ENCODE measurements at places on chromosomes 16 and 17.

- DNase-seq, result no peak
Measured at GRCh38 chr16:86126891-86127290, 227.9 kb downstream of the IRF8 start.

- DNase-seq, result no peak
Measured at GRCh38 chr17:29972277-29972676, 30.8 kb downstream of the EFCAB5 start.

- no peak for DNase-seq
Measured at GRCh38 chr16:21116148-21116693, 34.4 kb downstream of the DNAH3 start.

DNA sequence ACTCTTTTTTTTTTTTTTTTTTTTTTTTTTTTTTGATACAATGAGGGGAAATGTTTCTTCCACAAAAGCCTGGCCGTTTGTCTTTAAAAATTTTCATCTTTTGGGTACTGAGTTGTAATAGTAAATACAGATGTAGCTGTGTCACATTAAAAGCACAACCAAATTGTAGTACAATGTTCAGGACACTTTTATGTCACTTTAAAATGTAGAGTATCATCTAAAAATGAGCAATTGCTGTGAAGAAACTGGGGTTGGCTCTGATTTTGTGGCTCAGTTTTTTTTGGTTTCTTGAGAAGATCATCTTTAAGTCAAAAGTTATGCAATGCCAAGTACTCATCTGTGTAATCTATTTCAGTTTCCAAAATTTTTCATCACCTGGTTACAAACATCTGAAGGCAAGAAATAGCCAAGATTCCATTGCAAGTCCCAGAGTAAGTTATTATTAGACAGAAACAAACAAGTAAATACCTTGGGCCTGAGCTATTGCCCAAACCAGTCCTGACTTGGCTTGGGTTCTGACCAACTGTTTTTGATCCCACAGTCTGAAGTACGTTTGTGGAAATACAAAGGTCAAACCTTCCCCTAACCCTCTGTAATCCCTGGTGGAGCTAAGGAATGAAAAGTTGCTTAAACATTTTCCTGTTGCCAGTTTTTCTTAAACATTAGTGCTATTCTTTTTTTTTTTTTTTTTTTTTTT is 717.2 kb downstream of the WWOX start:
- DNase-seq, result peak; percentile 11

DNA sequence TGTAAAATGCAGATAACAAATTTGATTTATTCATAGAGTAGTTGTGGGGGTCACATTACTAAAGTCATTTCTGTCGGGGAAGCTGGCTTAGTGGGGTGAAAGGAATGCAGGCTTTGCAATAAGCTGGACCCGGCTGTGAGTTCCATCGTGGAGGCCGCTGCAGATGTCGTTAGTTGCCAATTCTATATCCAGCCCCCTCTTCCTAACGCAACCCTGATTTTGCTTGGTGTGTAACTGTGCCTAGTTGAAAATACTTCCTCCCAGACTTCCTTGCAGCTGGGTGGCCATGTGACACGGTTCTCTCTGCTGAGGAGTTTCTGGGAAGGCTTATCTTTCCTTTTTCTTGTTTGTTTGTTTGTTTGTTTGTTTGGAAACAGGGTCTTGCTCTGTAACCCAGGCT is 4.5 kb downstream of the MFSD6L start:
- DNase-seq, result peak; percentile 21

DNA sequence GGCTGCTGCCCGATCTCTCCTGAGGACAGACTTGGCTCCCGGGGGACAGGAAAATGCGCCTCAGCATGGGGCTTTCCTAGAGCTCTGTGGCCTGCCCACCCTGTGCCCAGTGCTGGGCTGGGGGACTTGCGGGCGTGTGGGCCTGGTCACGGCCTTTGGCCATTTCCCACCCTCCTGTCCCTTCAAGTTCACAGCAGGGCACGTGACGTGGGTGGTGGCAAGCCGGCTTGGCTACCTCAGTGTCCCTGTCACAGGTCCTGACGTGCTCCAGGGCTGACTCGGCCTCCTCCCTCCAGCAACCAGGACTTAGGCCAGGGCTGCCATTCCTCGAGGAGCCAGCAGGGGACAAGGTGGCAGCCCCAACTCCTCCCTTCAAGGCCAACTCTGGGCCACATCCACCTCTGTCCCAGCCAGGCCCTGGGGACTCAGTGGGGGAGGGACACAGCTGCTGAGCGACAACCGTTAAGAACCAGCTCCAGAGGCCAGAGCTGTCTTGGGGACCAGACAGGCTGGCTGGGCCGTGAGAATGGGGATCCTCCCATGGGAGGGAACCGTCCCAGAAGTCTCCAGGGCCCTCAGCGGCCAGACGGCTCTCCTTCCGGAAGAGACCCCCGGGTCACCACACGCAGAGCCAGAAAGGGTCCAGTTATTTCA is 981 bp upstream of the UNC13D start:
- peak; percentile 35 for DNase-seq

GRCh38 chr17:39212841-39213480 is 12.8 kb downstream of the STAC2 start:
- DNase-seq, result no peak

DNA sequence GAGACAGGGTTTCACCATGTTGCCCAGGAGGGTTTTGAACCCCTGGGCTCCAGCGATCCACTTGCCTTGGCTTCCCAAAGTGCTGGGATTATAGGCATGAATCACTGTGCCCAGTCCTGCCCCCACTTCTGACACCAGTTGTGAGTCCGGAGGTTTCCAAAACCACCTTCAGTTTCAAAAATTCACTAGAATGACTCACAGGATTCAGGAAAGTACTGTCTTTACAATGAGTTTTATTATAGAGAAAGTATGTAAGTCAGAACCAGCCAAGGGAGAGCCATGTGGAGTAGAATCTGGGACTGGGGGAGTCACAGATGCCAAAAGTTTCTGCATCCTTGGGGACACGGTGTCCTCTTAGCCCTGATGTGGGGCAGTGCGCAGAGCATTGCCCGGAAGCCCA is 55.1 kb downstream of the PLD6 start:
- DNase-seq, result peak; percentile 84

DNA sequence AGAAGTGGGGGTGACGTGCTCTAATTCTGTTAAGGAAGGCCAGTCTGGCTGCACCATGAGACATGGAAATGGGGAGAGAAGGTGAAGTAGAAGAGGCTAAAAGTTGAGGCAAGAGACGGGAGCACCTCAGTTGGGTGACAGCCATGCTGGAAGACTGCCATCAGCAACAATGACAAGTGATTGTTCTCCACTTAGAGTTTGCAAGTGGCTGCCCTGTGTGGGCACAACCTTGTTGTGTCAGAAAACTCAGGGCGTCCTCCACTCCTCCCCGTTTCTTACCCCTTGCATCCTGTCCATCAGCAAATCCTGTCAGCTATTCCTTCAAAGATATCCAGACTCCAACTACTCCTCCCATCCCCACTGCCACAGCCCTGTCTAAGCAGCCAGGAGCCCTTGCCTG is 17.6 kb downstream of the CES1 start:
- no peak for DNase-seq

GRCh38 chr16:14278749-14279148 is 207.6 kb downstream of the MRTFB start:
- DNase-seq, result no peak

- DNase-seq, result peak; percentile 99
Measured at GRCh38 chr17:40485851-40486521, 15.4 kb downstream of the TNS4 start.
